ENCODE measurements at places on chromosomes 2 and 18.

GRCh38 chr2:219907011-219907365 is 279.6 kb downstream of the SLC4A3 start:
- no peak for DNase-seq

GRCh38 chr2:40240070-40240469 is 211.8 kb downstream of the SLC8A1 start:
- no peak for DNase-seq

- DNase-seq = no peak
Observed at GRCh38 chr2:224930990-224931389, 111.3 kb downstream of the DOCK10 start.

GRCh38 chr18:40179729-40180461 is 1775.1 kb upstream of the PIK3C3 start:
- no peak for DNase-seq

DNA sequence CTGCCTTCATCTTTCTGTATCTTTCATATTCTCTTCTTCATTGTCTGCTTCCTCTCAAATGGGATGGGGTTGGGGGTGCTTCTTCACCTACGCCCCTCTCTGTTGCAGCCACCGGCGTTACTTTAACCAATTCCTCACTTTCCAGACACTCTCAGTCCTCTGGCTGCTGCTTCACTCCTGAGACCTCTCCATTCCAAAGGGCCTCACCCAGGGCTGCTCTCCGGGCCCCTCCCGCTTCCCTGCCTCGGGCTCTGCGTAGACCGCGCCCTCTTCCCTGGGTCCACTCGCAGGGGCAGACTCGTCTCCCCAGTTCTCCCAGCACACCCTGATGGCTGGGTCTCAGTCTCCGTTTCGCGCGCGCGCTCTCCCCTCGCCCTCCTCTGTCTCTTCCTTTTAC is 926 bp downstream of the SERPINB8 start:
- DNase-seq = no peak

Measured in stimulated activated CD8-positive, alpha-beta memory T cell treated with anti-CD3 and anti-CD28 coated beads, Interleukin-7, amount 100 ng/mL, for 1 hour (primary cell).